ENCODE measurements at places on chromosomes 2 and 18. TPM values are rescaled to one million over a fixed set of nuclear protein-coding genes. Genes with fewer than 3 reads are reported as not detected.

SCYGR4 gene
- not detected for polyA plus RNA-seq

GRCh38 chr2:239881031-239881471, 144.1 kb downstream of the NDUFA10 start:
- no peak for DNase-seq

CEBPZOS gene
- polyA plus RNA-seq: 44.7 TPM

DNA sequence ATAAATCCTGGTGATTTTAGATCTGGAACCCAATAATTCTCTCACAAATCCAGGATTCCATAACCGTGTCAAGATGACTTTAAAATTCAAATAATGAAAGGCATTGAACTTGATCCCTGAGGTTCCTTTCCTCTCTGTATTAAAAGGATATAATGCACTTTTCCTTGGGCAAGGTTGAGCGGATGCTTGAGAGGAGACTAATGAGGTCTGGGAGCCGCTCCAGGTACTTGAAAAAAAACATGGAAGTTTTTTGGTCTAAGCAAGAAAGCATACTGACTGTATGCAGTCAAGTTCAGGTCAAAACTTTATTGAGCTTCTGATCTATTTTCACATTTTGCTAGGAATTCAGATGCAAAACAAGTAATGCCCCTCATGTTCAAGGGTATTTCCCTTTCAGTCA, 318.5 kb downstream of the RAD51AP2 start:
- no peak for DNase-seq

GRCh38 chr2:219731173-219731572, 103.7 kb downstream of the SLC4A3 start:
- DNase-seq: no peak

UCN gene
- 1.6 TPM for polyA plus RNA-seq

STPG4 gene
- 0.14 TPM for polyA plus RNA-seq

CLEC4F gene
- polyA plus RNA-seq: 0.09 TPM

DNA sequence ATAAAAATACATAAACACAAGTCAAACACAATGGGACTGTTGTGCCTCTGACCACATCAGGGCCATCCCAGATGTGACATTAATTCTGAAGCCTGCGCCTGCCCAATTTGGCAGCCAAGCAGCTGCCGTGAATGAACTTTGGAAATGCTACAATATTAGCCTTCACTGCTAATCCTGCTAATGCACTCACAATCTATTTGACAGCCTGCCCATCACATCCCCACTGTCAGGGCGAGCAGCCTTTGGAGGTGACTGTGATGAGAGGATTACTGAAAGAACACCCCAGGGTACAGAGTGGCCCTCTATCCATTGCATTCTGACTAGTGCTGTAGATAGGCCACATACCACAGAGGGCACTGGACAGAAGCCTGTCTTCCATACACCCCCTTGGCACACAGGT, 21.6 kb downstream of the OSR1 start:
- no peak for DNase-seq

- peak; percentile 3 for DNase-seq
Observed at GRCh38 chr2:233209533-233210171, 41.8 kb upstream of the ATG16L1 start.

MYL1 gene
- polyA plus RNA-seq: not detected

SLC14A1 gene
- polyA plus RNA-seq: 5.2 TPM

MYL12A gene
- 360 TPM for polyA plus RNA-seq

KCNS3 gene
- polyA plus RNA-seq: 6.5 TPM

DNA sequence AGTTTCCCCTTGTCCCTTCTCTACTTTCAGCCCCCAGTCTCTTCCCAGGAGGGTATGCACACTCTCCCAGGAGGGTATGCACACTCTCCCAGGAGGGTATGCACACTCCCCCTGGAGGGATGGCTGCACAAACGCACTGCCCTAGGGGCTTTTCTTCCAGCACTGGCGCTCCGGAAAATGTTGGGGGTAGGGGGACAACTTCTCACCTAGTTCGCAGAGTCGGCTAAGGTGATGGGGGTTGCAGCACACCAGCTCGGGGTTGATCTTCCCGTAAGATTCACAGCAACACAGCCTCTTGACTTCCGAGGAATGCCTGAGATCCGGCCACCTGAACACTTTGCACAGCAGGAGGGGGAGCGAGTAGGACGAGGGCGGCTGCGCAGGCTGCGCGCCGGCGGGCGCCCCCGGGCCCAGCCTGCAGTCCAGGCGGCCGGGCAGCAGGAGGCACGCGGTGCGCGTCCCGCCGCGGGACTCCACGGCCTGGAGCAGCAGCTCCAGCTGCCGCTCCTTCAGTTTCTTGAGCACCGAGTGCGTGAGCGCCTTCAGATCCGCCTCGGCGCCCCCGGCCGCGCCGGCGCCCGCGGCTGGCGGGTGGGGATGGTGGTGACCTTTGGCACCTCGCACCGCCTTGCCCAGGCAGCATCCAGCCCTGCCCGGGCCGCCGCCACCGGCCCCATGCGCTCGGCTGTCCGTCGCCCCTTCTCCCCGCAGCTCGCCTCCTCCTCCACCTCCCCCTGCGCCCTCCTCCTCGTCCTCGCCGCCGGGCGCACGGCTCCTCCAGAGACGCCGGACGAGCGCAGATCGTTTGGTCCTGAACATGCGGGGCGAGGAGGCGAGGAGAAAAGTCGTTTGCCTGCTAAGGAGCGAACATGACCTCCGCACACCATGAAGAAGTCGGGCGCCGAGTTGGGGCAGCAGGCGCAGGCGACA, 894 bp downstream of the SMAD7 start:
- no peak for DNase-seq

LHCGR gene
- 0.24 TPM for polyA plus RNA-seq

GRCh38 chr2:240967681-240968621, 30.5 kb upstream of the SNED1 start:
- no peak for DNase-seq

DNA sequence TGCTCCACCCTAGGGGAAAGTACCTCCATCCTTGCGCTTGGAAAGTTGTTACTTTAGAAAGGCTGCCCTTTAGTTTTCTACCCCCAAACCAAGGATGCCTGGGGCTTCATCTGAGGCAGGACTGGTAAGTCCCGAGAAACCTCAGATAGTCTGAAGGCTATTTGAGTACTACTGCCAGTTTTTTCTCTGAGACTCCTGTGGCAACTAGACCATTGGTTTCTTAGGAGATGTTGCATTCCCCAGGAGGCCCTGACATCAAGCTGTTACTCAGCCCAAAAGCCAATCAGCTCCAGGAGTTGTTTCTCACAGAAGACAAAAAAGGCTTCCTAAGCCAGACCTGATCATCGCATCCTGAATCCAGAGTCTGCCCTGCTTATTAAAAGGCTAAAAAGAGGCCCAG, 67.2 kb downstream of the COLEC12 start:
- no peak for DNase-seq

SP140 gene
- polyA plus RNA-seq: 1.5 TPM

DNA sequence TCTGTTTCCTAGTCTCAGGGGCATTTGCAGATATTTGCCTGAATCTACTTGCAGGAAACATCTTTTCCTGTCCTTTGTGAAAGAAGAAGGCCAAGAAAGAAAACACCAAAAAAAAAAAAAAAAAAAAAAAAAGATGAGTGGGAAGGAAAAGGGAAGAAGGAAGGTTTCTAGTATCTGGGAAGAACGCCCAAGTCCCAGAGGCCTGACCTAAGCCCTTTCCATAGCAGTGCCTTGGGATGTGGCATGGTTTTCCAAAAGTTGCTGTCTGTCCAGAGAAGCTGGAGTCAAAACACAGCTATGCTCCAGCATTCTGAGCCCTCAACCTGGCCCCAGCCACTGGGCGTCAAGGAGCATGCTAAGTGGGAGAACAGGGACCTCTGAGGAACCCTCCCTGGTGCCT, 123.5 kb downstream of the INHBB start:
- DNase-seq: no peak

GRCh38 chr18:12403601-12404506, 3.9 kb upstream of the PRELID3A start:
- no peak for DNase-seq

TBR1 gene
- polyA plus RNA-seq: not detected

PCARE gene
- 0.46 TPM for polyA plus RNA-seq

DNA sequence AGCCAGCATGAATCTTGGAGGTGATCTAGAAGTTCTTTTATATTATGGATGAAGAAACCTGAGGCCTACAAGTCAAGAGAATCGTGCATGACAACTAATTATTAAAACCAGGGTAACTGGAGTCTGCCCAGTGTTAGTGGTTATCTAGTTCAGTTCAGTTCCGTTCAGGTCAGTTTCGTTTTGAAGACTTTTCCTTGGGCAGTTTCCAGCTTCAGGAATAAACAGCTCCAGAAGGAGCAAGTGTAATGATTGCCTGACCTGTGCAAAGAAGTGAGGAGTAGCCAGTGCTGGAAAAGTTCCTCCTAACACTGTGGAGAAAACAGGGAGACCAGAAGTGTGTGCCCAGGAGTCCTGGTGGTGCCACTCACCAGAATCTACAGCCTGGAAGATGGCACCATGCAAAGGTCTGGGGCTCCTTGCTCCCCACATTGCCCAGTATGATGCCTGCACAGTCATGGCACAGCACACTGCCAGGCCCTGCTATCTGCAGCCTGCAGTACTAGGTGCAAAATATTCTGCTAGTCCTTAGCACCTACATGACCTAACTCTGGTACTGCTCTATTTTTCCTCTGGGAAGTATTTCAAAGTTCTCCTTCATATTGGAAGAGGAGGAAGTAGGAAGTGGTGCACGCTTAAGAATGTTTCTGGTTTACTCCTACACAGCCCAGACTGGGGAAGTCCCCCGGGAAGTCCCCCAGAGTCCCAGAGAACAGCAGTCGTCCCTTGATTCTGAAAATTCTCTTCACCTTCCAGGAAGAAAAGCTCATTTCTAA, 65.8 kb downstream of the SUMO1 start:
- DNase-seq: no peak

DNA sequence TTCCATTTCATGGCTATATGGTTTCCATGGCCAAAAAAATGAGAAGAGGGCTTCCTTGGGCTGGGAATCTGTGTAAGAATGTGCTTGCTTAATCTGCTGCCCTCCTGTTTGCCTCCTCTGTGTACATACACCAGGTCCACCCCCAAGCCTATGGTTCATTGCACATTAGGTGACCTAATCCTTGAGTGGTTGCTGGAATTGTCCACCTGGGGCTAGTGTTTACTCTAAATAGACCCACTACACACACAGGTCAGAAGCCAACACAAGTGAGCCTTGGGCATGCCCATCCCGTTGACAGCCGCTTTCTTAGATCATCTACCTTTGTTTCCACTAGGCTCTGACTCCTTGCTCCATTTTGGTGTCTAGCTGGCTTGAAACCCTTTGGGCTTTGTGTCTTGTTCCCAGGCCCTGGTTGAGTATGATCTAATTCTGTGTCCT, 59.2 kb upstream of the ATL2 start:
- no peak for DNase-seq

SGPP2 gene
- polyA plus RNA-seq: 17.9 TPM

GRCh38 chr2:25590921-25591505, 82.4 kb downstream of the DTNB start:
- peak; percentile 14 for DNase-seq

RTP5 gene
- polyA plus RNA-seq: not detected

- DNase-seq: no peak
Observed at GRCh38 chr18:9079818-9080528, 22.5 kb upstream of the NDUFV2 start.

DNA sequence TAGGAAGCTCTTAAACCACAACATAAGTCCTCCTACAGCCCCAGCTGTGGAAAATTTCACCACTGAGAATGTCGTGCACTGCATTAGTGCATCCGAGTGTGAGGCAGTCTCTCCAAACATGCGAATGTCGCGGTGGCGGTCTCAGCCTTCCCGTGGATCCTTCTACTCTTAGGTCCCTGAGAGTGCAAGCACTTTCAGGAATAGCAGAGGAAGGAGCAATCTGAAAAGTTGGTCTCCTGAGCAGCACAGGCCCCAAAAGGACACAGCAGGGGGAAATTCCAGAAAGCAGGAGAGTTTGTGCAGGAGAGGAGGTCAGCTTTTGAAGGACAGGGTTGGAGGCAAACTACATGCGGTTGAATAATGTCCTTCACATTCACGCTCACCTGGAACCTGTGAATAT, 440.5 kb upstream of the SMIM21 start:
- DNase-seq: no peak

BMP10 gene
- not detected for polyA plus RNA-seq

- peak; percentile 23 for DNase-seq
Observed at GRCh38 chr18:43271593-43272432, 5.5 kb downstream of the SYT4 start.

DNA sequence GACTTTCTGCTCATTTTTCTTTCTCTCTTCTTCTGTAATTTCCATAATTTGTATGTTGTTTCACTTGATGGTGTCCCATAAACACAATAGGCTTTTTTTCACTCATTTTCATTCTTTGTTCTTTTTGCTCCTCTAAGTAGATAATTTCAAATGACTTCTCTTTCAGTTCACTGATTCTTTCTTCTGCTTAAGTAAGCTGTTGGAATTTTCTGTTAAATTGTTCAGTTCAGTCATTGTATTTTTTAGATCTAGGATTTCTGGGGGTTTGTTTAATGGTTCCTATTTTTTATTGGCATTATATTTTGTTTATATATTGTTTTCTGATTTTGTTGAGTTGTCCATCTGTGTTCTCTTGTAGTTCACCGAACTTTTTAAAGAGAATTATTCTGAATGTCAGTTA, 19.5 kb downstream of the SP140L start:
- no peak for DNase-seq

DNA sequence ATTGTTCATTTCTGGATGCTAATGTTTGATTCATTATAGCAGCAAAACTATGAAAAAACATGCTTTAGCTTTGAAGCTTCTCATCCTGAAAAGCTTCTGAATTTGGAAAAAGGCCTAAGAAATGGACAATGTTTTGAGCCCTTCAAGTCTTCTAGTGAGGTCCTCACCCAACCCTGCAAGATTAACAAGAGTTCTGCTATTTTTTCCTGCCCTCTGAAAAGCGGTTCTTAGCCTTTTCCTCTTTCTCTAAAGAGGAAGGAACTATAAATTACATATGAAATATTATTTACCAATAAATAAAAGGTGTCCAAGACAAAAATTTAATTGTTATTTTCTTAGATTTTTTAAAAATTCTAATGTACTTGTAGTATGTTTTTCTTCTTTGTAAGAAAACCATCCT, 19.9 kb upstream of the CDH19 start:
- no peak for DNase-seq

DNA sequence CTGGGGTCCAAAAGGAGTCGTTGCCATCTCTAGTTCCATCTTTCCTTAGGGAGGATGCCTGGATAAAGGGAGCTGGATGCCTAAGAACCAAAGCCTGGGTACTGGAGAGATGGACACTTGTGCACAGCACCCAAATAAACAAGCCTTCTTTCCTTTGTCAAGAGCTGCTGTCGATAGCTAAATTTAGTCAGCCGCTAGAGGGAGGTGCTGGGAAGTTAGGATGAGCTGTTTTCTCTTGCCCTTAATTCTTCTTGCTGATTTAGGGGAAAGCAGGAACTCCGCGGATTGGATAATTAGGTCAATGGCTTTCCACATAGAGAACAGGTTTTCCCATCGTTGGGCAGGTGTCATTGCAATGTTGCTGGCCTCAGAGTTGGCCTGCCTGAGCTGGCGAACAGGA, 30.9 kb upstream of the SERPINB12 start:
- DNase-seq: no peak

Measured in renal pelvis (tissue), 12 donors.